ENCODE measurements at places on chromosomes 4 and X.

GRCh38 chr4:38946919-38947318, 79.3 kb downstream of the FAM114A1 start:
- DNase-seq = no peak

- peak; percentile 34 for DNase-seq
Observed at GRCh38 chr4:39037491-39037825, 5.2 kb upstream of the TMEM156 start.

DNA sequence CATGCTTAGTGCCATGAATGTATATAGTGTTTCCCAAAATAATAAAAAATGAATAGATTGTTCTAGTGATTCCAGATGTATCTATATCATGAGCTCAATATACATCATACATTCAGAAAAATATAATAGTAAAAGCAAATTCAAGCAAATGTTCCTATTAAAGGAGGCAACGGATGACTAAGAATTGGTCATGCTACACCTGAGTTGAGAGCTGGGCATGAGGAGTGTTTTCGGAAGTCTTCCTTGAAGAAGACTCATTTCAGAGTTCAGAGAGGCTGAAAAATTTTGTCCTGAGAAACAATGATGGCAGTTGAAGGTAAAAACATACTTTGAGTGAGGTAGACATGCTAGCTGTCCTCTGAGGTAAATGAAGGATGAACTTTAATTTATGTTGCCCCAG, 79.3 kb upstream of the IL1RAPL2 start:
- DNase-seq = no peak

DNA sequence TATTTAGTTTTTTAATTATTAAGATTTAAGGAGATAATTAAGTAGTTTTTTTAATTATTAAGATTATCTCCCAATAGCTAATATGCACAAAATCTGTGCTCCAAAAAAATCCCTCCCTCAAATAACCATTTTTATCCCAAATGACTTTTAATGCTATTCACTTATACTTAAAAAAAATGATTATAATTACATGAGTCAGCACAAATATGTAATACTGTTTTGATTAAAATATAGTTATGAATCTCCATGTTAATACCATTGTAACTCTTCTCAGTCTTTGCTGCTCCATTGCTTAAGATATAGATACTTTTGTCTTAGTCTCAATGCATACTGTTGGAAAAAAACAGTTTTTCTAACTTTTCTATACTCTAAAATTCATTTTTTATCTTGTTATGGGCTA, 1121.1 kb upstream of the ADGRL3 start:
- DNase-seq = no peak

DNA sequence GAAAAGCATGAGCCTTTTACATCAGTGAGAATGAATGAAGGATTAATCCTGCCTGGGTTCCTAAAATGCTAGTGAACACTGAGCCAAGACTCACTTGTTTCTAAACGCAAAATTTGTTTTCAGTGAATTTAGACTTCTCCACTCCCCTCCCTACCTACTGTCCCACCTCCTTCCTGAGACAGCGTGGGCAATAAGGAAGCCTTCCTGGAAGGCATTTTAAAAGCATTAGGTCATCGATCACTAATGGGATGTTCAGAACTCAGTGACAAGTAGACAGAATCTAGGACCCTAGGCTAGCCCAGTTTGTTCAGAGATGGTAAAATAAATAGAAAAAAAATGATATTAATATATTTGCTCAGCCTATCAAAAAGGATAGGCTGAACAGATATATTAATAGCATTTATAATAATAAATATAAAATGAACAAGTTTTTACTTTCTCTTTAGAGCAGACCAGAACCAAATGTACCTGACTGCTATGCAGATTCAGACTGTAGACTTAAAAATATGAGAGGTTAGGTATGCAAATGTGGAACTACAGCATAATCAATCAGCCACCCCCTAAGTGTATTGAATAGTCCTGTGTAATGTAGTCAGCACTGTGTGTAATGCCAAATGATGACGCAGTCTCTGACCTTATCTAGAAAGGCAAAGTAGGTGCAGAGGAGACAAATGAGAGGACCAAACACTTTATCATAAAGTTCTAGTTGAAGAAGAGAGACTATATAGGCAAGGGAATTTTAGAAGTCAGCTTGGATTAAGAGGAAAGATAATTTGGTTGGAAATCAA, 331.1 kb downstream of the GPAT3 start:
- DNase-seq = peak; percentile 36

- peak; percentile 40 for DNase-seq
Observed at GRCh38 chrX:16592194-16592770, 57.7 kb upstream of the S100G start.

GRCh38 chr4:41296995-41297394, 40.3 kb downstream of the UCHL1 start:
- peak; percentile 13 for DNase-seq

- no peak for DNase-seq
Observed at GRCh38 chrX:68454476-68455150, 21.3 kb upstream of the OPHN1 start.

DNA sequence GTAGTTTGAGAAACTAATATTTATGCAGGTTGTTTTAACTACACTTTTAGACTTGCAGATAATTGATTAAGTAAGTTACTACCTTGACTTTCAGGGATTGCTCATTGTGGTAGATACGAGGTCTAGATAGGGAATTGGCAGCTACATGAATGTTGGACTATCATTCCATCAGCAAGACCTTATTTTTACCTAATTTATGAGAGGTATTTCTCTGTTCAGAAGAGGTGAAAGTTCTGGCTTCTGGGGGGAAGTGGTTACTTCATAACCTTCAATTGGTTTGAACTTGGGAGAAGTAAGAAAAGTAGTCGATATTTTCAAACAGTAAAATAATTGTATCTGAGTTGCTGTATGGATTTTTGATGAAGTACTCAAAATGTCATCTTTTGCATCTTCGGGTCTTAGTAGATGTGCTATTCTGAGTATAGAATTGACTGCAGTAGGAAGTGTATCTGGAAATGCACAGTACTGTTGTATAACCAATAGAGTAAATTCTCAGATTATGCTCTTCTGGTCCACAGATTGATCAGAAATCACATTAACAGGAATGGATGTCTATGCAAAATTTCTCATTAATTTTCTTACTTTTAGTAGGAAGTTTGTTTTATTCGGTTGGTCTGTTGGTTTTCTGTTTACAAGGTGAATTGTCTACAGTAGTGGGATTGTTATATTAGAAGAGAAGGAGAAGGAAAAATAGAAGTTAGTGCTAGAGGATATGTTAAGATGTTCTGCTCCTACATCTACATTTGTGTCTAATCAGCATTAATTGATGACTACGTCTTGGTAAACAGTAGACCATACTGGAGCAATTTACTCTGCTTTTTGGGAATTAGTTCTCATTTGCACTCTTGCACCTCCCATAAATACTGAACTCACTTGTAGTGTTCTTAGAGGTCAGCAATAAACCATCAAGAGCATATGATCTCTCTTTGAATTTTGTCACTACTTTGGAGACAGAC, 3.0 kb downstream of the NFKB1 start:
- no peak for DNase-seq

DNA sequence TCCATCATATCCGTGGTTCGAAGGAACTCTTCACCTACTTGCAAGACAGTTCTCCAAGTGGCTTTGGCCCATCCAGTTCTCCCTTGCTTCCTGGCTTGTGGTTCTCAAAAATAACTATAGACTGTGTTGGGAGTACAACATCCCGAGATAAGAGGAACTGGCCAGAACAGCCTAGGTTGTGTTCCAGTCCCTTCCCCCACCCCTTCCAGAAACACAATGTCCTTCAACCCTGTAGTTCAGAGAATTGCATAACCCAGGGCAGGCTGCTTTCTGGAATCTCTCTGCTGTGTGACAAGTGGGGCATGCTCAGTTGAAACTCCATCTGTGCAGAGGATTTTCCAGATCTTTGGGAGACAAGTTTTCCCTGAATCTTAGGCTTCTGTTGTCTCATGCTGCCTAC, 206.5 kb downstream of the PCDH10 start:
- DNase-seq = no peak

DNA sequence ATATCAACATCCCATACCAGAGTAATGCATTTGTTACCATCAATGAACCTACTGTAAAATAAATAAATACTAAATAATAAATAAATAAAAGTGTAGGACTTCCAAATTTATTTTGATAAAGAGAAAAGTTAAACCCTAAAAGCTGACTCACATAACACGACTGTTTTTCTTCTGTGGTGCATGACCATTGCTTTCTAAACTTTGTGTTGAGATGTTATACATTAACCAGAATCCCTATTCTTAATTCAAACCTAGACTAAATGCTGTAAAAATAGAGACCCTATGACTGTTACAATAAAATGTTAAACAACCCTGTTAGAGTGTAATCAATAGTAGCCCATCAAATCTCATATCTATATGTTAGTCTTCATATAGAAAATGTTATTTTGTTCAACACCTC, 20.9 kb upstream of the PRMT9 start:
- DNase-seq = no peak

DNA sequence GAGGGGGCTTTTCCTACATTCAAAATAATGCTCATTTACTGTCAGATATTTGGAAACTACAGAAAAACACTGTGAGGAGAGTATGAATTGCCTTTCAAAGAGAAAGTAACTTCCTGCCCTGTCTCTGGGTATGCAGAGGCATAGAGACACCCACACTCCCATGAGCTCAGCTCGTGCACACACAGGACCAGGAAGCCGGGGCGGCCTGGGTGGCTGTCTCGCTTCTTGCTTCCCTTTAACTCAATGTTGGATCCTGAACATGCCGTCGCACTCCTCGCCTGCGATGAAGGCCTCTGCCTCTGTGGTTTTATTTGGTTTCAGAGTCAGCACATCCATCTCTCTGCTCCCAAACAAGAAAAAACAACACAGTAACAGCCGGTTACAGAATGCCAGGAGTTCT, 40.1 kb upstream of the GPR78 start:
- no peak for DNase-seq

- DNase-seq = no peak
Observed at GRCh38 chr4:23353200-23353599, 536.6 kb downstream of the PPARGC1A start.

- DNase-seq = no peak
Observed at GRCh38 chr4:11596989-11597388, 168.3 kb upstream of the HS3ST1 start.

DNA sequence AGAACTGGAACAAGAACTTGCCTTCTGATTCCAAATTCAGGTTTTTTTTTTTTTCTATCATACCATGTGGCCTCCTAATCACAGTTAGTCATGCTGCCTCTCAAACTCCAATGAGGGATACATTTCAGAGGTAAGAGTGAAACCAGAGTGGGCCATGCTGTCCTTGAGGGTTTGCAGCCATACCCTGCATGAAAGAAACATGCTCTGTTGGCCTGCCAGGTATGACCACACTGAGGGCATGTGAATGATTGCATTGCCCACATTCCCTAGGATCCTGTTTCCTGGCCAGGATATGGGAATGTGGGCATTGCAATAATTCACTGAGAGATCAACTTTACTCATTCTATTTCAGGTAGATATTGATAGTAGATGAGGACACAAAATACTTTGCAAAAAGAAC, 56.4 kb upstream of the DDIT4L start:
- DNase-seq = no peak

- DNase-seq = no peak
Observed at GRCh38 chr4:80259012-80259411, 7.5 kb upstream of the FGF5 start.

GRCh38 chr4:140829825-140830224, 73.6 kb upstream of the TBC1D9 start:
- DNase-seq = no peak

- DNase-seq = no peak
Observed at GRCh38 chrX:110318664-110318968, 731 bp upstream of the AMMECR1 start.

DNA sequence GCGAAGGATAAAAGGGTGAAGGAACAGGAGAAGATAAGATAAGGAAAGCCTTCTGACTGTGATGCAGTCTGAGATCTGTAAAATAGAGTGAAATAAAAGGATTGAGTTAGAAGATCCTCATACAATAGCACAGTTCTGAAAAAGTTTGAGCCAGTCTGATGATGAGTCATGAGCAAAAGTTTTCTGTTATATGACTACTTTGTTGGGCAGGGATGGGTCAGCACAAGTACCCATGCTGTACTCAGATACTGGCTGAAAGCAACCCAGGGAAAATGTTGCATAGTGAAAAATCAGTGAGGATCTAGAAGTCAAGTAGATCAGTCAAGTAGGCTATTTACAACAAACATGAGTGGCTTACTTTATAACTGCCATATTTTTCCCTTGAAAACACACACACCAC, 253.5 kb downstream of the PCDH10 start:
- peak; percentile 0 for DNase-seq

DNA sequence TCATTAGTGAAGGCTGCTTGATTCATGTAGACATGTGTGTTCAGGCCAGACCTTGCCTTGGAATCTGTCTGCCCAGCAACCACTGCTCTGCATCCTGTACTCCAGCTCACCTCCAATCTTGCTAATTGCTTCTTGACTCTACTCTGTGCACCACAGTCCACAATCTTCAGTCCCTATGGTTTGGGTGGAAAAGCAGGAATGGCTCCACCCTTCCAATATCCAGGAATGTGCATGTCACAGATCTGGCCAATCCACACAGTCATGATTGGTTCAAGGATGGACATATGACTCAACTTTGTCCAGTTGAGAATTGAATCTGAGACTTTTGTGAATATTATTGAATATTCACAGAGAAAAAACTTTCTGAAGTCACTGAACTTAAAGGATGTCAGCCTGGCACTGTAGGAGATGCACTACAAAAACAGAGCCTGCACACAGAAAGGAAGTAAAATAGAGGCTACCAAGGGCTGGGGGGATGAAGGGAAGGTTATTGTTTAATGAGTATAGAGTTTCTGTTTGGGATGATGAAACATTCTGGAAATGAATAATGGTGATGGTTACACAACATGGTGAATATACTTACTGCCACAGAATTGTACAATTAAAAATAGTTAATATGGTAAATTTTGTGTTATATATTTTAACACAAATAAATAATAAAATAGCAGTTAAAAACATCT, 161.3 kb upstream of the USP38 start:
- DNase-seq = no peak

DNA sequence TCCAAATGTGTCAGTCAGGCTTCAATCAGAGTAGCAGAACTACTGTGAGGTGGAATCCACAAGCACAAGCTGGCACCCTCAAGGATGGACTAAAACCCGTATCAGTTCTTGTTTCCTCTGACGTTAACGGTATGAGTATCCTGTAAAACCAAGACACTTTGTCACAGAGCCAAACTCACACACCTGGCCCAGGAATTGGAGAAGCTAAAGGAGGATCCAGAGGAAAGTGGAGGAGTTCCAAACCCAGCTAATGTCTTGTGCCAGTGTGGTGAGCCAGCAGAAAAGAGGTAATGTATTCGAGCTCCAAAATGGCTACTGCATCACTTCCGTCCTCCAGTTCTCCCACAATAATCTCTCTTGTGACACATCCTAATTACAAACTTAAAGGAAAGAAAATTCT, 44.7 kb downstream of the ATP1B4 start:
- DNase-seq = no peak
